ENCODE measurements at places on chromosomes 1 and 21.

DNA sequence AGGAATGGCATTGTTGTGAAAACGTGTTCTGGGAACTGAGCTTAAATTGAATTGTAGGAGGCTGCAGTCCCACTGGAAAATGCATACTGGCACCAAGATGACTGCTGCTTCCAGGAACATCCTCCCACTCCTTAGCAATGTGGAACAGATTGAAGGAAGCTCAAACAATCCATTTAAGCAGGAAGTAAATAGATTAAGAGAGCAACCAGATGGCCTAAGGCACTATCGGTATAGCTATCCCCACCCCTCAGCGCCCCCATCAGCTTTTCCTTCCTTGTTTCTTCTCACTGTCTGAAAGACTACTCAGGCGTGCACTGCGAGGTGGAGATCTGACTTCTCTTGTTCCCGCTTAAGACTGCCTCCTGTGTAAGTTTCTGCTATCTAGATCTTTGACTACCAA, 4.0 kb upstream of the IFI16 start:
- DNase-seq = no peak

- no peak for DNase-seq
Measured at GRCh38 chr1:100510451-100510850, 27.5 kb upstream of the GPR88 start.

DNA sequence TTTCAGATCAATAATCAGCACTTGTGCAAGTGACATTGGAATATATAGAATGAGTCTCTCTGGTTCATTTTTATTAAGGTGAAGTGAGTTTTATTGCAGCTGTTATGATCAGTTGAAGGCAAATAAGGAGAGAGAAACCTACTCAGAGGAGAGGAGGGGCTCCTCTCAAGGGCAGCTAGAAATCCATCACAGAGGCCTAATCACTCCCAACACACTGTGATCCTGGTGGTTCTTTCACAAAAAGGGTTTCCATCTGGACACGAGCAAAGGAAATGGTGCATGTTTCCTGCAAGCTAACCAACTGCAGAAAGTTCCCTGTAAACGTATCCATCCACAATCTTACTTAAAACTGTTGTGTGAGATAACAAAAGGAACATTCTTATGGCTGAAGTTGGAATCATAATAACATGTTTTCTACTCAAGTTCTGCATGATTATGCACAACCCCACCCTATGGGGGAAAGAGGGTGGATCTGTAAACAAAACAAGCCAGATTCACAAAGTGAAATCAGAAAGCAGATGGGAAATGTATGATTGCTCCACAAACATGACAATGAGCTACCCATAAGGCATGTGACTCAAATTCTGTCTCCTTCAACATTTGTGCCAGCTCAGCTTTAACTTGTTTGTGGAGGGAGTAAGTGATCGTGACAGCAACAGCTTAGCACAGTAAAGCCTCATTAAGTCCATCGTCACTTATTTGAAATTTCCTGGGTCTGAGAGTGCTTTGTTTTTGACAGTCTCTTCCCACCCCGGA, 141.2 kb upstream of the ST6GALNAC5 start:
- DNase-seq = no peak

DNA sequence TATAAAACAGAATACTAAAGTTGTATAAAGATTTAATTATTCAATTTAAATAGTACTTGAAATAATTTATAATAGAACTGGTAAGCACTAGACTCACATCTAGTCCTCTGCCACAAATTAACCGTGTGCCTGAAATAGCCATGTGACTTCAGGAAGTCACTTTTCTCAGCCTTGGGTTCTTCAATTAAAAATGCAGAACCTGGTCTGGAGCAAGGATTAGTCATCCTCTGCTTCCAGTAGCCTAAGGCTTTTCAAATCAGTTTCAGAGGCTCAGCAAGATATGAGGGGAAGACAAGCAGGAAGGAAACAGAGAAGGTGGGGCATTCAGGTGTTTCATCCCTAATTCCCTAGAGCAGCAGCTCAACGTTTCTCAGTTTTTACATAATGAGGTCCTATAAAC, 23.0 kb downstream of the DPH5 start:
- no peak for DNase-seq

GRCh38 chr1:201539561-201540431, 869 bp downstream of the NAV1 start:
- DNase-seq = no peak

DNA sequence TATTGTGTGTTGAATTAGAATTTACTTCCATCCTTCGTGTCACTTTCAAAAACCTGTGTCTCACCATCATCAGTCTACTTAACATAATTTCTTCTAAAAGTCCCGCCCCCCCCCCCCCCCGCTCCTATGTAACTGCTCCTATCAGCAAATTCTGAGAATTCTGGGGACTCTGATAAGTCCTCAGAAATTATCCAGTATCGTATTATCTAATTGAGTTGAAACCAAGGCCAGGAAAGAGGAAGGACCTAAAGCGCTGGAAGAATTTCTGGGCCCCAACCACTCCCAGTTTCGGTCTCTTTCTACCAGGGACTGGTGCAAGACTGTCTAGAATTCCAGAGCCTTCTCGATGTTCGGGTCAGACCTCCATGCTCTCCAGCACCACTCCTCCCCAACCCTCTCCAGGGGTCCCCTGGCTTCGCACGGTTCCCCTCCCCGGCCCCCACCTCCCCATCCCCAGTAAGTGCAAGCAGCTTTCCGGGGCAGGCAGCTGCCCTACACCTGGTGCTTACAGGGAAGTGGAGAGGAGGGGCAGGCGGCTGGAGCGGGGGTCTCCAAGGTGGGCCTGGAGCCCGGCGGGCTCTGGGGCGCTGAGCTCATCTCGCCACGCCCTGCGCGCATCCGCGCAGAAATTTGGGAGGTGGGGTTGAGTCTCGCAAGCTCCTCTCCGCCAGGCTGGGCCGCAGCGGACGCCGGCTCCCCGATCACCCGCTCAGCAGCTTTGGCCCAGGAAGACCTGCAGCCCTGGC, 16.0 kb upstream of the ZNF496 start:
- DNase-seq = no peak

DNA sequence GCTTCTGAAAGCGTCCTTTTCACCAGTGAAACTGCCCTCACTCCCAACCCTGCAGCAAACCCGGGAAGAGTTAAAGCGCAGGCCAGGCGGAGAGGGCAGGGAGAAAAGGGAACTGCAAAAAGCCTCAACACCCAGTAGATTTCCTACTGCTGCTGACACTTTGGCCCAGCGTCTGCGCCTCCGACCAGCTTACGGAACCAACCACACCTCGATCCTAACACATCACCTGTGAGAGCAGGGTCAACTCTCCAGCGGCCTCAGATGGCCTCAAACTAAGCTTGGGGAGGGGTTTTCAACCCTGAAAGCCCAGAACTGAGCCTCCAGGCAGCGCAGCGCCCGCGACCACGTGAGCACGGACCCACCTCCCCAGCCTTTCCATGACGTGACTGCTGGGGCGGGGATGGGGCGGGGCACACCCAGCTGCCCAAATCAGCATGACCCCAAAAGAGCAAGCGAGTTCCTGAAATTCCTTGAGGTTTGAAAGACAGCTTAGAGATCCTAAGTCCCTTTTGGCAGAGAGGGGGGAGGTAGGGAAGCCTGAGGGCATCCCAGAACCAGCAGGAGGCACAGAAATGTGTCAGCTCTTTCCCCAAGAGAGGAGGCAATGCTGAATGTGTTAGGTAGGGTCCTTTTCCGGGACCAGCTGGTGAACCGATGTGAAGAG, 59.1 kb downstream of the ITPKB start:
- DNase-seq = no peak

- no peak for DNase-seq
Measured at GRCh38 chr1:23407016-23407630, 17.4 kb downstream of the TCEA3 start.

DNA sequence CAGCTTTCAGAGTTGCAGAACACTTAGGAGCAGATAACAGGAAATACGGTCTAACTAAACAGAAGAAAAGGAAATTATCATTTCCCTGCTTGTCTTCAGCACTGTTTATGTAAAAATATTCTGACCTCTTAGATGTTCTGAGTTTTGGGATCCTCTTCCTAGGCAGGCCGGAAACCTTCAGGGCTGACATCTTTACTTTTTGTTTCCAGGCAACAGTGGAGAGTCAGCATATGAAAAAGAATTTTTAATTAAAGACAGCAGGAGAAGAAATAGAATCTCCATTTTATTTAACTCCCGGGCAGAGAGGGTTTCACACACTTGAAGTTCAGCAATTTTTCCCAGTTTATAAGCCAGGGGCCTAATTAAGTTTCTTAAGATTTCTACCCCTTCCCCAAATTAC, 5.1 kb upstream of the RIPPLY3 start:
- DNase-seq = no peak

- no peak for DNase-seq
Measured at GRCh38 chr1:156394835-156395461, 25.9 kb downstream of the RHBG start.

DNA sequence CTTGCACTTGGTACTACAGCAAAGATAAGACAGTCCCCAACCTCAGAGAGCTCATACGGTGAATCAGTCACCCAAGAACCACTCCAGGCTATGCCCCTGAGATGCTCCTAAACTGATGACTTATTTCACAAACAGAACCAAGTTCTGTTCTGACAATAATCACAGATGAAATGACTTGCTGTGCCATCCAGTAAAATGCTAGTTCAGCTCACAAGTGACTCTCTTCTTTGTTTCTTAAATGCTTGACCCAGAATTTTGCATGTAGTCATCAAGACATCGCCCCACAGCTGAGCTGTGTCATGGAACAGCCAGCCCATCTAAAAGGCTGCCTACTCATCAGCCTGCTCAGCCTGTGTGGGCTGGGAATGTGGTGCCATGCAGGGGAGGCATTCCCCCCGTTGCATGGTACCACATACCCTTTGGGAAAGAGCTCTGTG, 6.1 kb upstream of the SLC19A2 start:
- DNase-seq = no peak

DNA sequence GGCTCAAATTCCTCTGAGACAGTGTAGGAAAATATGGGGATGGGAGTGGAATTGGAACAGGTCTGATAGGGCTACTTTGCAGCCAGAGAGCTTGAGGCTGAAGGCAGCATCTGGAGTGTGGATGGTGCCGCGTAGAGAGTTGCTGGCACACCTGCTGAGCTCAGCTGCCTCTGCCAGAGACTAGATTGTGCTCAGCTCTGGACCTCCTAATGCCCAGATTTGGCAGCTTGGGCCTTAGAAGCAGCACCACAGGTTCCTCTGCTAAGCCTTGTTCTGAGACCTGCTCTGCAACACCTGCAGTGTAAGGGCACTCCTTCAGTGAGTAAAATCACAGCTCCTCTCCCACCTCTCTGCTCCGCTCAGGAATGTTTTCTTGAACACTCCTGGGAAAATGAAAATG, 23.3 kb downstream of the ACOT11 start:
- no peak for DNase-seq

DNA sequence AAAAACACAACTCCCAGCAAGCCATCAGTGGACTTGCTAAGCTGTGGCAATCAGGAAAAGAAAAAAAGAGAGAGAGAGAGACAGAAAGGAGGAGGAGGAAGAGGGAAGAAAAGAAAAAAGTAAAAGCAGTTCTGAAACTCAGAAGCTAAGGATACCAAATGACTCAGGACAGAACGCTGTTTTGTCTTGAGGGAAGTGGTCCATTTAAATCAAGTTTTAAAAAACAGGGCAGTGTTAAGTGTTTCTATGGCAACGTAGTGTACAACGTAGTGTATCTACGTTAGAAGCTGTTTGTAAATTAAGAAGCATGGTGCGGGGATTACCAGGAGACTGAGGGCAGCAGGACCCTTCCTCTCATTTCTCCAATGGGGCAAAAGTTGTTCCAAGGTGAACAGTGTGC, 5.8 kb downstream of the ADORA3 start:
- no peak for DNase-seq

GRCh38 chr1:178127482-178128191, 33.7 kb downstream of the RASAL2 start:
- DNase-seq = no peak

- peak; percentile 23 for DNase-seq
Measured at GRCh38 chr1:235253219-235253962, 74.6 kb downstream of the ARID4B start.

- no peak for DNase-seq
Measured at GRCh38 chr1:29502225-29502910, 266.0 kb downstream of the PTPRU start.

DNA sequence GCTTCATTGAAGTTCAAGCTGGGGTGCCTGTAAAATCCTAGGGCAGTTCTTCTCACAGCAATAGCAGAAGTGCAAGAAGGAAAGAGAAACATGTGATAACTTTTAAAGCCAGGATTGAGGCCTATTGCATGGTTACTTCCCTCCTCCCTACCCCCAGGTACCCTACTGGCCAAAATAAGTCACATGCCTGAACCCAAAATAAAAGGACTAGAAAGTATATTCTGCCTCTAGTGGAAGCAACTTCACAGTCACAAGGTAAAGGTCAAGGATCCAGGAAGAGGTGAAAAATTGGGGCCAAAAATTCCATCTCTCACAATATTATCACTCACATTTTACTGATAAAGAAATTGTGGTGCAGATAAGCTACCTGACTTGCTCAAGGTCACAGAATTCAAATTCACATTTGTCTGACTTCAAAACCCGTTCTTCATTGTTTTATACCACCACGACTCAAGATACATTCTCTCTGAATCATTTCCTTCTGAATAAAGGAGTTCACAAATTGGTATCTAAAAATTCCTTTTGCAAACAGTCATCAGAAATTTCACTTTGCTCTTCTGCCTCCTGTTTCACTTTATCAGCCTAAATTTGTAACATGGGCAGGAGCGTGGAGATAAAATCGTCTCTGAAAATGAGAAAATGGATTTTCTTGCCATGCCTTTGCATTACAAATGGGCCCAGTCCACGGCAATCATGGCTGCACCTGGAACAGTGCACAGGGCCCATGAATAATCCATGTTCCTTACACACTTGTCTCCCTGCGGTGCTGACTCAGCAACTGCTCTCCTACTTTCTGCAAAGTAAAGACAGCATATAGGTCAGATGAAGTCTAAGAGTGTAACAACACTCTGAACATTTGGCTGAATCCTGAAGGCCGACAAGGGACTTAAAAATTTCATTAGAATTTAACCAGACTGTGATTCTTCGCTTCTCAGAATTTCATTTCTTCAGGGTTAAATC, 485.3 kb upstream of the NFIA start:
- no peak for DNase-seq

DNA sequence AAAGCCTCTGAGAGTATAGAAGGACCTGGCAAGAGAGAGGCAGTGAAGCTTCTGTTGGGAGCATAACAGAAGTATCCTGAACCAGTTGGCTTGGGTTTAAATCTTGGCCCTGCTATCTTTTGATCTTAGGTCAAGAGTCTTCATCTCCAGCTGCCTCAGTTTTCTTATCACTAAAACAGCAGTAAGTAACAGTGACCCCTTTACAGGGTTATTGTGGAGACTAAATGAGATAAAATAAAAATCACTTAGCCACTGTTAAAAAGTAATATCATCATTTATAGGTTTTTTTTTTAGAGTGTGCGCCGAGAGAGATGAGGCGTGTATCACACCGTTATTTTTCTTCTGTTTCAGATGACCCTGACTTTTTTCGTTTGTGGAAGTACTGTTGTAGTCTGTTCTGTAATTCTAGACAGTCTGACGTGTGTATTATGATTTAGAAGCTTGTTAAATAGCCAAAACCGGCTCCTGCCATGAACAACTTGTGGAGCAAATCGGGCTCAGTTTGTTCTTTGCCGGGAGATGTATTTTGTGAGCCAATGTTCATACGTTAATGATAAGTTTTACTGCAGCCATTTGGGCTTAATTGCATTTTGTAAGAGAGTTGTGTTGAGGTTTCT, 1.1 kb downstream of the THRAP3 start:
- DNase-seq = no peak
